ENCODE measurements at places on chromosomes 12 and 14.

- no peak for DNase-seq
Measured at GRCh38 chr12:45368841-45369489, 153.1 kb downstream of the ANO6 start.

GRCh38 chr14:30906752-30907658 lies 32.6 kb downstream of the COCH start:
- DNase-seq: peak; percentile 4

DNA sequence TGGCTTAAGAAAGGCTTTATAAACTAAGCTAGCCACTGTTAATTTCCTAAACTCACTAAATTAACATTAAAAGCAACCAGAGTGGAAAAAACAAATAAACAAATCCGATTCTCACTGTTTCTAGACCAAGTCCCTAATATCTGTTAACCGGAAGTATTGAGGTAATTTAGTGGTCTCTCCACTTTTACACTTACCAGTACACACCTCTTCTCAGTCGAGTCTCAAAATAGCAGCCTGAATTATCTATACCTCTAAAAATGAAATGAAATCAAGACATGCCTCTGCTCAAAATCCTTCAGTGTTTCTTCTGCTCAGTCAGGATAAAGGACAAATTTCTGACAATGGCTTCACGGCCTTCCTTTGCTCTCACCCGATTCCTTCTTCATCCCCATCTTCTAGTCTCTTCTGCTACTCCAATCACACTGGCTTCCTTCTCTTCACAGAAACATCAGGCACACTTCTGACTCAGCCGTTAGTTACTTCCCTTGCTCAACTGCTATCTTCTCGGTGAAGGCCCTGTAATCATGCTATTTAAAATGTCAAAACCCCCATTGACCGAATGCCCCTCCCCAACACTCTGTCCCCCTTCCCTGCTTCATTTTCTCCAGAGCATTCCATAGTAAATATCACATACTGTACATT lies 161.3 kb downstream of the KITLG start:
- no peak for DNase-seq

DNA sequence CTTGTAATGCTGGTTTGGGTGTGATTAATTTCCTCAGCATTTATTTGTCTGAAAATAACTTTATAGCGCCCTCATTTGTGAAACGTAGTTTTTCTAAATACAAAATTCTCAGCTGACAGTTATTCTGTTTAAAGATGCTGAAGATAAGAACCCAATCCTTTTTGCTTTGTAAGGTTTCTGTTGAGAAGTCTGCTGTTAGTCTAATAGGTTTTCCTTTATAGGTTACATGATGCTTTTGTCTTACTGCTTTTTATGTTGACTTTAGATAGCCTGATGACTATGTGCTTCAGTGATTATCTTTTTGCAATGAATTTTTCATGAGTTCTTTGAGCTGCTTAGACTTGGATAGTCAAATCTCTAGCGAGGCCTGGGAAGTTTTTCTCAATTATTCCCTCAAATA lies 168.6 kb upstream of the PDE3A start:
- DNase-seq: no peak

- DNase-seq: no peak
Measured at GRCh38 chr12:30970559-30971197, 44.1 kb downstream of the TSPAN11 start.

DNA sequence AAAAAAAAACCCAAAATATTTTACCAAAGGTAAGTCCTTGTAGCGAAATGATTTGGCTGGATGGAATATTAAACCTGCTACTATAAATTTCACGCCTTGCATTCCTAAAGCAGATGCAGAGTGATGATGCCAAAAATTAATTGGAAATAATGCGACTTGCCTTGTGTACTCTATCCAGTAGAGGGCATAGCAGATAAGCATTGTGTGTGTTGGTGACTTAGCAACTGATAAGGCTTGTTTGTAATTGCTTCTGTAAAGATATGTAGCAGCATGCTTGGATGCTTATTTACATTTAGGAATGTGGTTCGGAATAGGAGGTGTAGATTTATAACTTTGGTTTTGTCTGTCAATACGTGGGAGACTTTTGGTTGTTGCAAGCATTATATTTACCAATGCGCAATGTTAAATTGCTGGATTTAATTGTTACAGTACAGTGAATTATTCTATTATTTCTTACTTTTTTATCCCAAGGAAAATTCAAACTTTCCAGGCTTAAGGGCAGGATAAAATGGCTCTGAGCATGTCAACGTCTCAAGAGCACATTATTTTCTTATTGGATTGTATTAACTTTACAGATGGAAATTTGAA lies 80.5 kb downstream of the TMEM260 start:
- DNase-seq: peak; percentile 18

GRCh38 chr14:95508377-95508776 lies 8.1 kb downstream of the SYNE3 start:
- DNase-seq: no peak

DNA sequence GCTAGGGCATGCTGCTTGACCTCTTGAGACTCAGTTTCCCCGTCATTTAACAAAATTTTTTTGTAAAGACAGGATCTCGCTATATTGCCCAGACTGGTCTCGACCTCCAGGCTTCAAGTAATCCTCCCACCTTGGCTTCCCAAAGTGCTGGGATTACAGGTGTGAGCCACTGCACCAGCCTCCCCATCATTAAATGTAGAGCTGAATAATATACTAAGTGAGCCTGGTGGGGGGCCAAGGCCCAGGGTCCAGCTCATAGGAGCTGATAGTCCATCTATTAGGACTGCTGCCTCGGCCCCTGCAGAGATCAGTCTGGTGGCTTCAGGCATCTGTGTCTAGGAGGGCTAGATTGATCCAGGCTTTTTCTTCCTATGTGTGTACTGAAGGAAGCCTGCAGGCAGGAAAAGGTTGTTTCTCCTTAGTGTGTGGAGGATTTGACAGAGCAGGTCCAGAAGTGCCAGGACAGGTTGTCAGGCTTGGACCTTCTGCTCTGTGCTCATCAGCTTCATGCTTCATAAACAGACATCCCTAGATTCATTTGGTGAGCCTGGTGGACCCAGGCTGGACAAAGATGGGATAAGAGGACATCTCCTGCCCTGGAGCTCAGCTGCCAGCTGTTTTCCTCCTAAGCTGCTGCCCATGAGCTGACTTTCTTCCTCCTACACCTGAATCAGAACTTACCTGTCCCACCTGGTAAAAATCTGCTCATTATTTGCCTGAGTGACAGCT lies 135.4 kb downstream of the ZFP36L1 start:
- no peak for DNase-seq

GRCh38 chr12:124756166-124756565 lies 107.5 kb downstream of the SCARB1 start:
- no peak for DNase-seq

DNA sequence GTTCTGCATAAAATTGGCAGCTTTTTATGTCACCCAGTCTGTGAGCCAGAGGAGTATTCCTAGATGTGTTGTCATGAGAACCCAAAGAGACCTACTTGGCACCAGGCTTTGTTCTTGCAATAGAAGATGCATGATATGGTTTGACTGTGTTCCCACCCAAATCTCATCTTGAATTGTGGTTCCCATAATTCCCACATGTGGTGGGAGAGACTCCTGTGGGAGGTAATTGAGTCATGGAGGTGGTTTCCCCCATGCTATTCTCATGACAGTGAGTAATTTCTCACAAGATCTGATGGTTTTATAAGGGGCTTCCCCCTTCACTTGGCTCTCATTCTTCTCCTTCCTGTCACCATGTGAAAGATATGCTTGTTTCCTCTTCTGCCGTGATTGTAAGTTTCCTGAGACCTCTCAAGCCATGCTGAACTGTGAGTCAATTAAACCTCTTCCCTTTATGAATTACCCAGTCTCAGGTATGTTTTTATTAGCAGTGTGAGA lies 572.0 kb upstream of the ATP2B1 start:
- no peak for DNase-seq

DNA sequence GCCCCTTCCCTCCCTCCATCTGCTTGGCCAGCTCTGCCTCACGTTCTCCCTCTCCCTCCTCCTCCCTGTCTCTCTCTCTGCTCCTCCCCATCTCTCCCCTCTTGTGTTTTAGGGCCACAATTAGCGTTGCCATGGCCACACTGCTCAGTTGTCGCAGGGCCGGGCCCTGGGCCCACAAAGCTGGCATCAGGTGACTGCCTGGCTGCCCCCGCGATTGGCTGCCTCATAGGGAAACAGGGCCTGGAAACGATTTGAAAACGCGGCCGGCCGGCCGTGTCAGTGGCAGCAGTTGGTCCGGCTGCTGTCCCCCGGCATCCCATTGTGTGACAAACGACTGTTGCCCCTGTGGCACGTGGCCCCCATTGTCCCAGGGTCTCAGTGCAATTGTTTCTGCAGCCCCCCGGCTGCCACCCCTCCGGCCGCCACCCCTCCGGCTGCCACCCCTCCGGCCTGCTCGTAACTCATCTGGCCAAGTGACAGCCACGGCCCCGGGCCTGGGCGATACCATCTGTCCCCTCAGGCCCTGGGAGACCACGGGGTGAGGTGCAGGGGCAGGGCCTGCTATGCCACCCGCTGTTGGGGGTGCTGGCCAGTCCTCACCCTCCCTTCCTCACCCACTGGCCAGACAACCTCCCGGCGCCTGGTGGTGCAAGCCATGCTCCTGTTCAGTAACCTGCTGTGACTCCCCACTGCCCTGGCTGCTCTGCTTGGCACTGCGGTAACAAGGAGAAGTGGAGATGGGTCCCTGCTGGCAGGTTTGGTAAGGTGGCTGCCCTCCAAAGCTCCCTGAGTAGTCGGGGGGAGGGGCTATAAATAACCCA lies 17.4 kb downstream of the FOXN4 start:
- DNase-seq: no peak

- DNase-seq: no peak
Measured at GRCh38 chr12:49201595-49202295, 12.9 kb upstream of the TUBA1A start.

- DNase-seq: no peak
Measured at GRCh38 chr14:100654025-100654813, 67.0 kb upstream of the BEGAIN start.

DNA sequence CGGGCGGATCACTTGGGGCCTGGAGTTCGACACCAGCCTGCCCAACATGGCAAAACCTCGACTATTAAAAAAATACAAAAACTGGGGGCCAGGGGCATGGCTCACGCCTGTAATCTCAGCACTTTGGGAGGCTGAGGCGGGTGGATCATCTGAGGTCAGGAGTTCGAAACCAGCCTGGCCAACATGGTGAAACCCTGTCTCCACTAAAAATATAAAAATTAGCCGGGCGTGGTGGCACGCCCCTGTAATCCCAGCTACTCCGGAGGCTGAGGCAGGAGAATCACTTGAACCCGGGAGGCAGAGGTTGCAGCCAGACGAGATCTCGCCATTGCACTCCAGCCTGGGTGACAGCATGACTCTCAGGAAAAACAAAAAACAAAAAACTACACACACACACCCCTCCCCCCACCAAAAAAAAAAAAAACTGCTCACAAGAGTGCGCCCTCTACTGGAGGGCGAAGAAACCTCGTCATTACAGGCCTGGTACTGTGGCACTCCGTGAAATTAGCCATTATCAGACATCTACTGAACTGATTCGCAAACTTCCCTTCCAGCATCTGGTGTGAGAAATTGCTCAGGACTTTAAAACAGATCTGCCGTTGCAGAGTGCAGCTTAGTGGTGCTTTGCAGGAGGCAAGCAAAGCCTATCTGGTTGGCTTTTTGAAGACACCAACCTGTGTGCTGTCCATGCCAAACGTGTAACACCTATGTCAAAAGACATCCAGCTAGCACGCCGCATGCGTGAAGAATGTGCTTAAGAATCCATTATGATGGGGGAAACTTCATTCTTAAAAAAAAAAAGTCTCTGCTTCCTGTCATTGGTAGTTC lies 7.7 kb downstream of the PPP1R3E start:
- DNase-seq: peak; percentile 55

GRCh38 chr14:64123241-64123822 lies 170.8 kb downstream of the ESR2 start:
- DNase-seq: no peak

- no peak for DNase-seq
Measured at GRCh38 chr14:61720294-61720661, 25.0 kb downstream of the HIF1A start.

DNA sequence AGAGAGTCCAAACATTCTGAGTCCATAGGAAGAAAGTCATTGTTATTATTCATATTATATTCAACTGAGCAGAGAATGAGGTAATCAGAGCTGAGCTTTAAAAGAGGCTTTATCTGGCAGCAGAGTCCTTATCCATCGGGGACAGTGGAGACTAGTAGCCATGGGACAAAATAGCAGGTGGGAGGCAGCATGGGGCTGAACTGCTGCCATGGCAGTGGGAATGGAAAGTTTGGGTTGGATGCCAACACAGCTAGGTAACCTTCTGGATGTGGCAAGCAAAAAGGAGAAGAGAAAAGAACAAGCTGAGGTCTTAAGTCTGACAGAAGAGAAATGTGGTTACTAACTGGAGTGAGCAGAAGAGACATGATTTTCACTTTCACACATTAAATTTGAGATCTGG lies 71.0 kb upstream of the CDKN3 start:
- no peak for DNase-seq

GRCh38 chr14:75156111-75156510 lies 20.3 kb downstream of the TMED10 start:
- DNase-seq: no peak

- no peak for DNase-seq
Measured at GRCh38 chr12:46154221-46154985, 114.4 kb downstream of the SLC38A1 start.

- no peak for DNase-seq
Measured at GRCh38 chr12:93165384-93165932, 212.3 kb upstream of the NUDT4 start.

GRCh38 chr12:111759991-111760390 lies 6.7 kb upstream of the ALDH2 start:
- DNase-seq: no peak

GRCh38 chr12:118851891-118852290 lies 129.4 kb upstream of the SRRM4 start:
- DNase-seq: no peak

DNA sequence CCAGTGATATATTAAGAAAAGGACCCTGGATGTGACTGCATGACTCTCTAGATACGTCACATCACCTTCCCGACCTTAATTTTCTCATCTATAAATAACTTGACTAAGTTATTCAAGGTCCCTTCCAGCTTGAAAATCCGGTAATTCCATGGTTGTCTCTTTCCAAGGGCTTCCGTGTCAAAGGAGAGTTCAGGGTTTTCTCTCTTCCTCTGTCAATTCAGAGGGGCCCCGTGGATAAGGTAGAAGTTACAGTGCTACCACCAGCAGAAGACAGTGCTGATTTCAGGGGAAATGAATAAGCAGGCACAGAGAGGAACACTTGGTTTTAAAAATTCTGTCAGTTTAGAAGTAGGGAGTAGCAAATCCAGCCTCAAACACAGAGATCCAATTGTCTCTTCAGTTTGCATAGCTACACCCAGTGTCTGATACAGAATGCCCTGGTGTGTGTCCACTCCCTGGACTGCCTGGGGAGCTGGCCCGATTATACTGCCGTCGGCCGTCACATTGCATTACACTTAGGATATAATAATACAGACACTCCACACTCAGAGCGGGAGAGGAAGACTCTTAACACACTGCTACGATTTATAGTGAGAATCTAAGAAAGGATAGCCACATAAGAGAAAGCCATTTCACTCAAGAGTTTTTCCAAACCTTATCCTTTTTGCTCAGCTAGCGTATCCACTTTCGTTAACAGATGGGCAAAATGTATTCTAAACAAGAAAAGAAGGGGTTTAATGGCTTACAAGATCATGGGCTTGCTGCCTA lies 54.7 kb upstream of the GTF2A1 start:
- DNase-seq: no peak

Data from HL-60 (cell line).